ENCODE measurements at places on chromosomes 5 and 9.
A peak's percentile ranks its signal among the peaks of the same experiment; 100 is the strongest.

DNA sequence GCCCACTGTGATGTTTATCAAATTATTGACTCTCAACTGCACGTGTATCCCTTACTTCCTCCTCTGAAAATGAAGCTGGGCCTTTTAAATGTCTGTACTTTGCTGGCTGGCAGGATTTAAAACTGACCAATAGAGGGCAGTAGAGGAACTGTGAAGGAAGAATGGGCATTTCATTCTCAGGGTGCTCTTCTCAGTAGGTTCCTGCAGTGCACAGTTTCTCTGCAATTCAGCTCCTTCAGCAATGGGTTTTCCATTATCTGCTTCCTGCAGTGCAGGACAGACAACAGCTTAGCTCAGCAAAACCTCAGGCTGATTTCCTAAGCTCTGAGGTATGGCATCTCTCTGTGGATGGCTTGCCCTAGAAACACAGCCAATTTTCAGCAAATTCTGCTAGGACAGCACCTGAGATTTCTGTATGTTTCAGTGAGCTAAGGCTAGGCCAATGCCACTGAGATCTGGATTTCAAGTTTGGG is 298.4 kb upstream of the PRDM9 start:
- DNase-seq: no peak

DNA sequence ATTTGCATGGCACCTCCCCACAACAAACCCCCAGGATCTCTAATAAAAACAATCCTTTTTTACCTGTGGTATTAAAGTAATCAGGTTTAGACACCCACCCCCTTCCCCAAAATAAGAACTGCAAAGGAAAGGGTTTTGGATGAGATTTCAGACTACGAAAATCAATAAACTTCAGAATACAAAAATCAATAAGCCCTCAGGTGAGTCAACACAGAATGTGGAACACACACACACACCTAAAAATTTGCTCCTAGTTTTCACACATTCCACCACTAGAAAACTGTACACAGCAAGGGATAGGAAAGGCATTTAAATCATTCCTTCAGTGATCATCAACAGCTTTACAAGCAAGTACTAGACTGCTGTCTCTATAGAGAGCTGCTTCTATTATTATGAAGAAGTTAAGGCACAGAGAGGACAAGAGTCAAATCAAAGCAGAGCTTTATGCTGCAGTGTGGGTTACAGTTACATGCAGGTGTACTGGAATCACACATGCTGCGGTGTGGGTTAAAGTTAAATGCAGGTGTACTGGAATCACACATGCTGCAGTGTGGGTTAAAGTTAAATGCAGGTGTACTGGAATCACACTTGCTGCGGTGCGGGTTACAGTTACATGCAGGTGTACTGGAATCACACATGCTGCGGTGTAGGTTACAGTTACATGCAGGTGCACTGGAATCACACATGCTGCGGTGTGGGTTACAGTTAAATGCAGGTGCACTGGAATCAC is 36.3 kb downstream of the PFDN1 start:
- DNase-seq: no peak

DNA sequence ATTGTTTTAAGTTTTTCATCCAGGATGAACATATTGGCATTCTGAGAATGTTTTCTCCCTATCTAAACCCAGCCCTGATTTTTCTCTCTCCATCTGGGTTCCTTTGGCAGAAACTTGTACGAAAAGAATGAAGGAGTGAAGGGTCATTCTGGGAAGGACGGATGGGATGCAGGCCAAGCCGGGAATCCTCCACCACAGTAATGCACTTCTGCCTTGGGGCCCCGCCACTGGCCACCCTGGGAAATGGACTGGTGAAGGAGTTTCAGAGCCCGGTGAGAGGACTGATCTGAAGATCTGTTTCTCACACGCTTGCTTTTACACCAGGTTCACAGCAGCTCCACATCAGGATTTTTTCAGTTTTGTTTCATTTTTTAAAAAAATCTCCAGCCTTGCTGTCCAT is 554.8 kb downstream of the BNC2 start:
- DNase-seq: no peak

GRCh38 chr9:89493181-89493580 is 4.7 kb downstream of the SEMA4D start:
- DNase-seq: no peak

DNA sequence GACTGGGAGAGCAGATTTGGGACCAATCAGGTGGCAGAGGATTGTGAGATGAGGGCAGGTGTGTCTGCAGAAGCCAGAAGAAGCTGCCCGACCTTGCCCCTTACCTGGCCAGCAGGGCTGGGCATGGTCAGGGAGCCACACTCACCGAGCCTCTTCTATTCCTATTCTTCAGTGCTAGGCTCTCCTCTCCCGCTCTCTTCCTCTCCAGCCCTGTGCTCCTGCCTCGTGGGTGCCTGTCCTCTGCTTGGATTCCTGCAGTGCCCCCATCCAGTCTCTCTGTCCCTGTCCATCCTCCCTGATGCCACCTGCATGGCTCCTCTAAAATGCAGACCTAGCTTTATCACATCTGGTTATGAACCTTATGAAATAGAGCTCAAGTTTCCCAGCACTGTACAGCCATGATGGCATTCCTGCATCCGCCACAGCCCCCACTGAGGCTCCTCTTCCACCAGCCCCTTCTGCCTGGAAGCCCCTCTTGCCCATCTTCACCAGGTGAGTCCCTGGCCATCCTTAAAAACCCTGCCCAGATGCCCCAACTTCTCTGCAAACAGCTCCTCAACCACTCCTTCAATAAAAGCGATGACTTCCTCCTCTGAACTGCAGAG is 8.2 kb downstream of the UBE2QL1 start:
- no peak for DNase-seq

DNA sequence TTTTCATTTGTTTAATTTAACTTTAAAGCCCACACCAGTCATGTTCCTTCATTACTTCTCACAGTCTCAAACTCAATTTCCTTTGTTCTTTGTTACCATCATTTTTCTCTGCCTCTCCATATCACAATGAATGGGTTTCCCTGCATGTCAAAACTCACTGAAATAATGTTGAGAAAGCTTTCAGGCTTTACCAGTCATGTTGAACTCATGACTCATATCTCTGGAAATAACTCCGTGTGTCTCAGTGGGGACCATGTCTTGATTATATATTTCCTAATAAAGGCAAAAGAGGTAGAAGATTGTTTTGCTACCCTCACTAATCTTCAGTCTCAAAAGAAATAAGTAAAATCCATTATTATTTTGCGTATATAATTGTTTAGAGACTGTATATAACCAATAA is 231.2 kb downstream of the CHSY3 start:
- DNase-seq: no peak

DNA sequence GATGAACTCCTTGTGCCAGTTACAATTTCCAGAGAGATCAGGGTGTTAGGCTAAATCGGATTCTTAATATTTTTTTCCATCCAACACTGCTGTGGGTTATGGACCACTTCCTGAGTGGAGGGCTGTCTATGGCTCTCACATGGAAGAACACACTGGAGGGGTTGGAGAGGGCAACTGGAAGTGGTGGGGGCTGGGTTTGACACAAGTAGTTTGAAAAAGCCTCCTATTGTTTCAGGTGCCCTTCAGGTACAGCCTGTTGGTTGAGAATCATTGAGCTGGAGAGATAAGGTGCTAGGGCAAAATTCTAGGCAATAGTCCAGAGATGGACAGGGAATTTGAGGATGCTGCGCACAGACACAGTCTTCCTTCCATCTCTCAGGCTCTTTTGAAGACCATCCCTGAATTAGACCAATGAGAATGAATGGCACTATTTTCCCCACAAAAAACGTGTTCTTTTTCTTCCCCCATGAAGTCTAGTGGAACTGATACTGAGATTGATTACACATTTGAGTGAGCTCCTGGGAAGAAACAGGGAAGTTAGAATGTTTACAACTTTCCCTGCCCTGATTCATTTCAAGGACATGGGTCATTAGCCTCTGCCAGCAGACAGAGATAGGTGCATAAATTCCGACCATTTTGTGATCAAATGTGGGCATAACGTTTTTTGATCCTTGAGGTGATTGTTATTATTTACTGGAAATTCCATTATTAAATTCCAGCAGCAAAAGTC is 87.7 kb downstream of the ACER2 start:
- no peak for DNase-seq

GRCh38 chr9:134332266-134332665 is 6.0 kb downstream of the RXRA start:
- DNase-seq: no peak

- no peak for DNase-seq
Observed at GRCh38 chr5:122413722-122414121, 101.7 kb downstream of the SNCAIP start.

DNA sequence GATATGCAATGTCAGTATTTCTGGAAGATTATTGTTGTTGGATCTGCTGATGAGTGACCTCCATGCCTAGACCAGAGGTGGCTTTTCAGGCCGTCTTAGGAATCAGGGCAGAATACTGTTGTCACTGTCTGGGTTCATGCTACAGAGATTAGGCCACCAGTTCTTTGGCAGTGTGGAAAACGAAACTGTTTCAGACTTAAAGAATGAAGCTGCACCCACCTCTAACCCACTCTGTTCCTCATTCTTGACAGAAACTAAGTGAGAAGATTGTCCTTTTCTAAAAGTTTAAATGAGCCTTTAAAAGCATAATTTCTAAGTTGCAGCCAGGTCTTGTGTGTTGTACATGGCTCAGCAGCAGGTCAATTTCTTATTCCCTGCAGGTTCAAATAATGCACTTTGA is 444.3 kb downstream of the ENC1 start:
- DNase-seq: no peak

DNA sequence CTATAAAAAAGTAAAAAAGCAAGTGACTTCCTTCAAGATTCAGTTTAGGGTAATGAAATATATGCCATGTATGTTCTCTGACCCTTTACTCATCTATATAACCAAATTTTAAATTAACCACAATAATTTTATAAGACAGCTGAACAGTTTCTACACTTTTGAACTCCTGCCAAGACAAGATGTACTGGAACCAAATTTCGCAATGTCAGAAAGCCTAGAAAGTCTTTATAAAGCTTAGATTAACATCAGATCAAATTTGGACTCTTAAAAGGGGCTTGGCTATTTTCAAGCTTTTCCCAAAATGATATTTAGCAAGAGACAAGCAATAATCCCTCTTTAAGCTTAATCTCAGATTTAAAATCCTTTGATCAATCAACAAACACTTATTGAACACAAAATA is 362.6 kb downstream of the PTPRD start:
- no peak for DNase-seq

GRCh38 chr5:51371052-51371451 is 12.2 kb upstream of the ISL1 start:
- DNase-seq: no peak

DNA sequence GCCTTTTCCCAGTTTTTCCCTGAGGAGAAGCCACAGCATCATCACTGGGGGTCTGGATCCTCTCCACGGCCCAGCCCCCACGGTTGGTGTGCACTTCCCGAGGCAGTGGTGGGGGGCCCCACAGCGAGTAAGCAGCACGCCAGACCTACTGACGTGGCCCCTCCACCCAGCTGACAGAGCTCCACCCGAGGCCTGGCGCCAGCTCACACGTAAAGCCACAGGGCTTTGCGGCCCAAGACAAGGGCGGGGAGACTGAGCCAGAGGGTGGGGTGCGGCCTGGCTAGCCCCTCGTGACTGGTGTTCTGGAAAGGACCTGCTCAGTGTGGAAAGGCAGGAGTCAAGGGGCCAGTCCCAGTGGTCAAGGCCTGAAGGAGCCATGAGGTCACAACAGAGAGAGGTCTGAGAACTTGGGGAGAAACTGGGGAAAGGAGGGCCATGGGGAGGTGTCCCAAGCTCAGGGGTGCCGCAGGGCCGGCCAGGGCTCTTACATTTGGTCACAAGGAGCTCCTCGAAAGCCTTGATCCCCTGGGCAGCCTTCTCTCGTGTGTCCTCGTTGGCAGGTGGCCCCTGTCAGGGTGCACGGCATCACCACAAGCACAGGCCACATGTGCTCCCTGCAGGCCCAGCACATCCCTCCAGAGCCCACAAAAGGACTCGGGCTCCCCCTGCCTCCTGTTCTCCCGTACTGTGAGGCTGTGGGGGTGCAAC is 5.5 kb downstream of the SNAPC4 start:
- no peak for DNase-seq

DNA sequence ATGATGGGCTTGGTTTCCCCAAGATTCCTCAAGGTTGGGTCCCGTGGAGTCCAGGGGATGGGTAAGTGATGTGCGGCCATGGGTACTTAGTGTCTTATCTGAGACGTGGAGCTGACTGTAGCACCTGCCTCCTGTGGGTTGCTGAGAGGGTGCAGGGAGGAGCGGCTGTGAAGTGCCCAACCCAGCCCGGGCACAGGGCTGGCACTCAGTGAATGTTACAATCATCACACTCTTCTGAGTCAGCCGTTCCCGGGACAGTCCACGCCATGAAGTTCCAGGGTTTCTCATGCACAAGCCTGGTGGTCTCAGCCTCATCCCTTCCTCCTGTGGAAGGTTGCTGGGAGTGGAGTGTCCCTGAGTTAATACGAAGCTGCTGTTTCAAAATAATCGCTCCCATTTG is 29.1 kb downstream of the NTNG2 start:
- no peak for DNase-seq

DNA sequence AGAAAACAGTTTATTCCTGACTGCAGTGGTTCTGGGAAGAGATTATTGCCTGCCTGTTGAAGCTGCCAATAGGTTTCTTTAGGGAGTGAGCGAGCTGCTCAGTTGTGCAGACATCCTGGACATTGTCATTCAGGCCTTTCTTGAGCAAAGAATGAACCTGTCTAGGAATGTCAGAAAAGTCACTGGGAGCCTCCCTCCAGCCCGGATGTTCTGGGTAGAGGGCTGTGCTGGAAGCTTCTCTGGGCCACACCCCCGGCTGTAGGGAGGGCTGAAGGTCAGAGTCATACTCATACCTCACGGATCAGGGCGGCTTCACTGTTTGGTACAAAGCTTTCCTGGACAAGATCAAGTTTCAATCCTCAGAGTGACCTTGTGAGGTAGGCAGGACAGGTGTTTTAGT is 33.4 kb upstream of the TBC1D2 start:
- no peak for DNase-seq

DNA sequence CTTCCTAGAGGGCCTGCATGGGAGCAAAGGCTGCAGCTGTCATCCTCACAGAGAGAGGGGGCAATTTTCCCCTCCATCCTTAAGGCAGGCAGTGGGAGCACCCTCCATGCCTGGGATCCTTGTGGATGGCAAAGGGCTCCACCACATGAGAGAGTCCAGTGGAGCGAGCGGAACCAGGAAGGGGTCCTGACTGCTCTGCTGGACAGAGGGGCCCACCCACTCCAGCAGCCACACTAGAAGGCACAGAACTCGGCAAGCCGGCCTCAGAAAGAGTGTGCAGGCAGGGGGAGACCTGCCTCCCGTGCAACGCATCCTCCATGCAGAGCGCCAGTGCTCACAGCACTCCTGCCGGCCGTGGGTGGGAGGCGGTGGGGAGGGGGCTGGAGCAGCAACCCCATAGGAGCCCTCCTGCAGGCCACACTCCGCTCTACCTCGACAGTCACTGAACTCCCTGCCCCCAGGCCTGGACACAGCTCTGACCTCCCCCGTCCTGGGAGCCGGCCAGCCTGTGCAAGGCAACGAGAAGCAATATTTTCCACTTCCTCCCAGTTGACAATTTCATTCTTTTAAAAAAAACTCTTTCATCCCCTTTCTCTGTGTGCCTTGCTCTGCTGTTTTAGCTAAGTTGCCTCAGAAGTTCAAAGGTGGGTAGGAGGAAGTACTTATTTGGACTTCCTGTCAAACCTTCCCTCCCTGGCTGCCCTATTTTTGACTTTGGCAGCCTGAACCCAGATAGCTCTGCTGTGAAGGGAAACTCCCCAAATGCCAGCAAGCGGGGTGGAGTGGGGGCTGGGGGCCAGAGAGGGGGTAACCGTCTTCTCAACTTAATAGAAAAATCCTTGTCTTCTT is 5.3 kb upstream of the LCP2 start:
- peak; percentile 67 for DNase-seq

- no peak for DNase-seq
Observed at GRCh38 chr5:145203193-145203592, 631.9 kb downstream of the PRELID2 start.

GRCh38 chr9:14346811-14347405 is 33.0 kb upstream of the NFIB start:
- no peak for DNase-seq

Data from stimulated activated CD8-positive, alpha-beta memory T cell treated with anti-CD3 and anti-CD28 coated beads, Interleukin-7, amount 100 ng/mL, for 4 hours (primary cell).